Muscle of back (tissue), 13 donors: ENCODE measurements at places on chromosomes 12 and 14.

DNA sequence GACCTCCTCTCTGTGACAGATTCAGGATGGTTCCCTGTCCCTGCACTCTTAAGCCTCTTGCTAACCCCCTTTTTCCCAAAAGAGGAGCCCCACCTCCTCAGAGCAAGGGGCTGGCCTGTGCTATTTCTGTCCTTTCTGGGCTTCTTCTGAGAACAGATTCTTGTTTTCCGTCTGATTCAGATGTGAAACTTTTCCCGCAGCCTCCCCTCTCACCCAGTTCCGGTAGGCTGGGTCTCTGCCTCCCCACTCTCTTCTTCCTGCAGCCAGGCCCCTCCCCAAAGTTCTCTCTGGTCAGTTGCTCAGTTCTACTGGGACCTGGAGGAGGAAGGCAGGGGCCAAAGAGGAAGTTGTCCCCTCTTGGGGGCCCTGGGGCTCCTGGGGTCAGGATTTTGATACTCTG is 11.8 kb downstream of the PDE1B start:
- no peak for DNase-seq

GRCh38 chr14:52013984-52014600 is 24.7 kb downstream of the RTRAF start:
- no peak for DNase-seq

DNA sequence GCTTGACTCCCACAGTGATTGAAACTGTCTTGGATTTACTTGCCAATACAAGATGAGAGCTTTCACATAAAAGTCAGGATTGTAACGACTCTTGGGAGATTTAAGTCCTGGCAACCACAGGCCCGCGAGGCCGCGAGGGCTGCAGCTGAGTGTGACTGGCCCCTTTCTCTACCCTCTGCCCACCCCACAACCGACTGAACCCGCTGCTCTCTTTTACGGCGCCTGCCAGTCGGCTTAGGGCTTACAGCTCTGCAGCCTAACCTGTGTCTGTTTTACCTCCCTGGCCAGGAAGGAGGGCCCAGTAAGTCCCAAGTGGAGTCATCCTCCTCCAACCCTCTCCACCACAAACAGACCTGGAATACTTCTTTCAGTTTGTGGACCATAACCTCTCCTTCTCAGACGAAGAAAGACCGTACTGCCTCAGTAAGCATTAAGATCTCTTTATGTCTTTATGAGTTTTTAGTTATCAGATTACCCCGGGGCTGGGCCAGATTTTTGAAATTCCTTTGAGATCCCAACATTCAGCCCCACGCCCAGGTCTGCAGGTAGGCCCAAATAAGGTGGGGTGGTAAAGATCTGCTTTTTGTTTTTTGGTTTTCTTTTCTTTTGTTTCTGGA is 12.6 kb upstream of the TIGAR start:
- no peak for DNase-seq

DNA sequence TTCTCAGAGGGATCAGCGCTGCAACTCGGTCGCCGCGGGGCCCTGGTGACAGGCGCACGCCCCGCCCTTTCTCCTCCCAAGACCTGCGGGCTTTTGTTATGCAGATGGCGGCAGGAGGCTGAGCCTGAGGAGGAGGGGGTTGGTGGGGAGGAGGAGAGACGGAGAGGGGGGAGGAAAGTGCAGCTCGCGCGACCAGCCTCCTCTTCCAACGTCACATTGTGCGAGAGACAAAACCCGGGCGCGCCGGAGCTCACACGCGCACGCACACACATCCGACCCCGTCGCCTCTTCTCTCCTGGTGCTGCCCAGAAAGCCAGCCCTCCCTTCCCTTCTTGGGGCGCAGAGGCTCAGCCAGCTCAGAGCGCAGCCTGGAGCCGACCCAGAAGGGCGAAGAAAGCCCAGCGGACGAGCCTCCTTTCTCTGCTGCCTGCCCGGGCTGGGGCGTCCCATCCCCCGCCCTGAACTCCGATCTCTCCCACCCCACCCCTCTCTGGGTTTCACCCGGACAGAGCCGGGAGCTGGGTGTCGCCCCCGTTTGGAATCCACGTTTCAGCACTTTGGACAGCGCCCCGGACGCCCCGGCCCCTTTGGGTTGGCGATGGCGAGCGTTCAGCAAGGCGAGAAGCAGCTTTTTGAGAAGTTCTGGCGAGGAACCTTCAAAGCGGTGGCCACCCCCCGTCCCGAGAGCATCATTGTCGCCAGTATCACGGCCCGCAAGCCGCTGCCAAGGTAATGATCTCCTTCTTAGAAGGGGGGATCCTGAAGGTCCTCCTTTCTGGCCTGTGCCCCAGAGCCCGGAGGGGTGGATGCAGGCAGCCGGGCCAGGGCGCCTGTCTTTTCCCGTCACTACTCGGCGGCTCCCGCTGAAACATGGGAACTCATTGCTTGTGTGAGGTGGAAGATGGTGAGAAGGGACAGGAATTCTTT is at the start of gene SRRM4:
TSS of gene SRRM4 (plus strand) at position 257 of the 927 bp plus-strand sequence. CDS start at position 599, 342 bp downstream.
- DNase-seq: peak; percentile 30

- no peak for DNase-seq
Measured at GRCh38 chr12:52579468-52580465, 6.1 kb upstream of the KRT74 start.

GRCh38 chr14:60656686-60657455 is 7.6 kb upstream of the SIX1 start:
- peak; percentile 85 for DNase-seq

DNA sequence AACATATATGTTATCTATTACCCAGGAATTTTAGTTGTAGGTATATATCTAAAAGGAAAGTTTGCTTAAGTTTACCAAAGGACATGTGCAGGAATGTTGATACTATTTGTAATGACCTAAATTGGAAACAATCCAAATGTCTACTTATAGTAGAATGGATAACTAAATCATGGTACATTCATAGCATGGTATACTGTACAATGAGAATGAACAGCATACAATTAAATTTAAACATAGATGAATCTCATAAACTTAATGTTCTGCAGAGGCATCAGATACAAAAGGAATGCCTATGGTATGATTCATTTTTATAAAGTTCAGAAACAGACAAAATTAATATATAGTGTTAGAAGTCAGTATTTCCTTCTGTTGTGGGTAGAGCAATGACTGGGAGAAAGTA is 135.4 kb downstream of the GPHN start:
- DNase-seq: no peak

DNA sequence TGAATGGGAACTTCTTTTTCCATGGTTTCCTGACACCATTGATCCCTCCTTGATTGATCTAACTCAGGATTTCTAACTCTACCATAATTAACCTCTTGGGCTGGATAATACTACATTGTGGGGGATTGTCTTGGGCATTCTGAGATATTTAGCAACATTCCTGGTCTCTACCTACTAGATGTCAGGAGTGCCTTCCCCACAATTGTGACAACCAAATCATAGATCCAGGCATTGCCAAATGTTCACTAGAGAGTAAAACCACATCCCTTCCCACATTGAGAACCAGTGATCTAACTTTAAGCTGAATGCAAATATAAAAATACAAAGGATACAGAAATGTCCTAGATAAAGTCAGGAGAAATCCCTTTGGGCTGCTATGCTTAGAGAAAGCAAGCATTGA is 36.9 kb upstream of the CCDC198 start:
- no peak for DNase-seq

GRCh38 chr12:64383675-64384074 is 6.9 kb downstream of the C12orf56 start:
- no peak for DNase-seq

GRCh38 chr14:100872259-100873095 is 31.0 kb downstream of the RTL1 start:
- DNase-seq: peak; percentile 58

GRCh38 chr14:63486738-63487137 is 56.4 kb downstream of the PPP2R5E start:
- no peak for DNase-seq

DNA sequence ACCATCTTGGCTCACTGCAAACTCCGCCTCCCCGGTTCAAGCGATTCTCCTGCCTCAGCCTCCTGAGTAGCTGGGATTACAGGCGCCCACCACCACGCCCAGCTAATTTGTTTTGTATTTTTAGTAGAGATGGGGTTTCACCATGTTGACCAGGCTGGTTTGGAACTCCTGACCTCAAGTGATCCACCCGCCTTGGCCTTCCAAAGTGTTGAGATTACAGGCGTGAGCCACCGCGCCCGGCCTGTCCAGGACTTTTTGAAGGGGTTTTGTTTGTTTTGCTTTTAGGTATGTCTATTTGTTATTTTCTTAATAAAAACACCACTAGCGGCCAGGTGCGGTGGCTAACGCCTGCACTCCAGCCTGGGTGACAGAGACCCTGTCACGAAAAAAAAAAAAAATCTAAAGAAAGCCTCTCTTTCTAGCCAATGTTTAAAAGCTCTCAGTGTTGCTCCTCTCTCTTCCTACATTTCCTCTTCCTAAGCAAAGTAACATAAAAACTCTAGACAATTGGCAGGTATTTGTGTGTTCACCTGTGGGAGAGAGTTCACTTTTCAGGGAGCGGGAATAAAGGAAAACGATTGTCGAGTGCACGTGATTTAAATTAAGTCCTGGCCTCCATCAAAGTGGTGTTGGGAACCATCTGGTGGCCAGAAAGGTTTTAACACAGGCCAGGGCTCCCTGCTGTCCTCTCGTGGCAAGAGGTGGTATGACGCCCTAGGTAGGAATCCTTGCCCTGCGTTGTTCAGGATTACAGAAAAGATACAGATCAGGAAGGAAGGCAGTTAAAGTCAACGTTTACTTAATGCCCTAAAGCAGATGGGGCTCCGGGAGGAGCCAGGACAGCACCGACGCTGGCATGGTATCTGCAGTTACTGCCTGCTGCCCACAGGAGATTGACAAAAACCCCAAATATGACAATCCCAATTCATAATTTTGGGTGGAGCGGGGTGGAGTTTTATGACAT is 36.2 kb upstream of the ATP23 start:
- peak; percentile 88 for DNase-seq

- DNase-seq: no peak
Measured at GRCh38 chr12:65756956-65757511, 67.2 kb upstream of the HMGA2 start.

DNA sequence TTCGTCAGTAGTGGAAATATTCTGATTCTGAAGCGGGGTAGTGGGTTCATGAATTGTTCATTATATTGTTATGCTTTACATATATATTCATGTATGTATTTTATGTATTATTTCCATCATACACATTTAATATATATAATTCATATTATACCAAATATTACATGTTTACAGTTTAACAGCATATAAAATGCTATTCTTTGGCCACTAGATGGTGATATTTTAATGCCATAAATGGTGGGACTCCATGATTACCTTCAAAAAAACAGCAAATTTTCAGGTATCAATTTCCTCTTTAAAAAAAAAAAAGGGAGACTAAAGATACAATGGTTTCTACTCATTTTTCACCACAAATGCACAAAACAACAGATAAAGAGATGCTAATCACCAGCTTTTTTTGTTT is 41.0 kb downstream of the BDKRB1 start:
- DNase-seq: no peak

DNA sequence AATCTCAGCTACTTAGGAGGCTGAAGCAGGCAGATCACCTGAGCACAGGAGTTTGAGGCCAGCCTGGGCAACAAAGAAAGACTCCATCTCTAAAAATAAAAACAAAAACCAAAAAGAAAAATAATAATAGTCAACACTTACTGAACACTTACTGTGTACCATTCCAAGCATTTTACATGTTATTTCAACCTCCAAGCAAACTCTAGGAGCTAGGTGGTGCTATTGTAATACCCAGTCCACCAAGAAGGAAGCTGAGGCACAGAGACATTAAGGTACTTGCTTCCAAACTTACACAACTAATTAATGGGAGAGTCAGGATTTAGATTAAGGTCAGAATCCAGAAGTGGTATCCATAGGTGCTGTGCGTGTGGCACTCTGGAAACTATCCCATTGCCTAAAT is 13.7 kb upstream of the OR6J1 start:
- peak; percentile 33 for DNase-seq

DNA sequence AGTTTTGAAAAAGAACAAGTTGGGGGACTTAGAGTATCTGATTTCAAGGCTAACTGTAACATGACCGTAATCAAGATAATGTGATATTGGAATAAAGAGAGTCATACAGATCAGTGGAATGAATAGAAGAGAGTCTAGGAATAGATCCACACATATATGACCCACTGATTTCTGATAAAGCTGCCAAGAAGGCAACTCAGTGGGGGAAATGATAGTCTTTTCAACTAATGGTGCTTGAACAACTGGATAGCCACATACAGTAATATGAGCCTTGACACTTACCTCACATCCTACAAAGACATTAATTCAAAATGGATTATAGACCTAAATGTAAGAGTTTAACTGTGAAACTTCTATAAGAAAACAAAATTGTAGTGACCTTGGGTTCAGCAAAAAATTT is 3.8 kb downstream of the PRKCH start:
- DNase-seq: no peak

- no peak for DNase-seq
Measured at GRCh38 chr14:76599559-76600287, 161.5 kb upstream of the VASH1 start.

- peak; percentile 43 for DNase-seq
Measured at GRCh38 chr14:65222440-65222858, 120.1 kb upstream of the MAX start.

- no peak for DNase-seq
Measured at GRCh38 chr14:106875503-106875902, 1349.1 kb downstream of the TMEM121 start.

DNA sequence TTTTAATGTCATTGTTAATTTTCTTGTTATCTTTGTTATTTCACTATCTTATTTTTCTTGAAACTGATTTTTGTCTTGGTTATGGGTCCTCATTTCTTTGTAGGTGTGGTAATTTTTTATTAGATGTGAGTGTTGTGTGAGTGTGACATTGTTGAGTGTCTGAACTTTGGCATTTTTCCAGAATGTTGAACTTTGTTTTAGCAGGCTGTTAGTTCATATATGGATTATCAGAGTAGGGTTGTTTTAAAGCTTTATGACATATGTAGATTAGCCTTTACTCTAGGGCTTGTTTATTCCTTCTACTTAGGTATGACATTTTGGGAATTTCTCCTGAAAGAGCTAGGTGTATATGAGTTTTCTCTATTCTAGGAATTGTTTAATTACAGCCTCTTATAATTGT is 103.9 kb downstream of the ARID2 start:
- DNase-seq: no peak

DNA sequence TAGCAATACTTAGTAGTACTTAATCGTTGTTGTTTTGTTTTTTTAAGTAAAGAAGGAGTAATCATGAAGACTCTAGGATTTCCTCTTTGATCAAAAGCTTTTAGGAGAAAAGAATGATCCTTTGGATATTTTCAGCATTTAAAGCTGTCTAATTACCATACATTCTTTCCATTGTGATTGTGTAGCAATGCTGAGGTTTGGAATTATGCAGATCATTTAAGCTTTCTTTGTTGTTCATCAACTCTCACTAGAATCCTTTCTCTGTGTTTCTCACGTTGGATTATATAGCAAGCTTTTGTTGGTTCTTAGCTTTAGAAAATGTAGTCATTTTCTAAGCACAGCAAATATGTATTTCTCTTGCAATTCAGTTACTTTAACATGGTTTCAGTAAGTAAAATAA is 25.8 kb downstream of the CCDC91 start:
- no peak for DNase-seq

- DNase-seq: no peak
Measured at GRCh38 chr14:95300697-95301526, 18.8 kb downstream of the CLMN start.

DNA sequence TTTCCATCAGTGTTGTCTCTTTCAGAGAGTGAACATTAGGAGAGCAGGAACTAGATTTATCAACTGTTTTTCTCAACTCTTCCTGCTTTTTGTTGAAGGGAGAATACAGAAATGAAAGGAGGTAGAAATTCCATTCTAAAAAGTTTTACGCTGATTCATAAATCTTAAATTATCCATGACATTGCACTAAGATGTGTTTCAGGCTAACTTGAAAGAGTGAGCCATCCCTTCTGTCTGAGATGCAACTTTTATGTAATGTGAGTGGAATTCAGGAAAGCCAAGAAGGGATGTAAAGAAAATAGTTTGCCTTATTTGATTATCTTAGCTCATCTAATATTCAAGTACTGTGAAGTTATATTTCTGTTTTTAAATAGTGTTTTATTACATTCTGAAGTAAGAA is 349.5 kb upstream of the RGS6 start:
- peak; percentile 77 for DNase-seq
